ENCODE measurements at places on chromosomes 2 and 18.

DNA sequence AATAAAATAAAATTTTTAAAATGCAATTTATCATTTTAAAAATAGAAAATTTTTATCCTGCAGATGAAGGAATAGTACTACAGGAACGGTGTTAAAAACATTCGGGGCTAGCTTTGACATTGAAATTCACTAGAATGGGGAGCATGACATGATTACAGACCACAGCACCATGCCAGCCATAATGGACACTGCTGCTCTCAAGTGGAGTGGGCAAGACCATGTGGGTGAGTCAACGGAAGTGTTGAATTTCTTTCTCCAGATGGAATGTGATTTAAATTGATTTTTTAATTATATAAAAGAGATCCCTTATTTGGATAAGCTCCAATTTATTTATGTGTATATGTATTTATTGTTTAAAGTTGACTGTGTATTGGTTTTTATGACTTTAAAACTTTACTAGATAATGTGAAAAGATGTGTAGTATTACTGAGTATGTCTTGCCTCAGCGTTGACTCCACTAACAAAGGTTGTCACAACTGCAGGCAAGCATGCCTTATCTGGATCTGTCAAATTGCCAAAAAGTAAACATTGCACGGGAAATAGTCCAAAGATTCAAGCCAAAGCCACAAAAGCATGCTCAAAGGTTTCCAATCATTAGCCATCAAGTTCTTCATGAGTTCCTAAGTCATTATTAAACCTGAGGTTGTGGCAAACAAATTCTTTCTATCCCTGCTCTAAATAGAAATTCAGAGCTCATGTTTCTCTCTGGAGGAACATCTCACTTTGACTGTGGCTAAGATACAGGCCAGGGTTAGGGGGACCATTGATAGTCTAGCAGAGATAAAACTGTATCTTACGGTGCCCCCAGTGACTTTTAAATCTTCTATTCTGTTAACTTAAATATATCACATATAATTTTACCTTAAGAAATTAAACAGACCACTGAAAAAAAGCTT, 536.9 kb downstream of the TMX3 start:
- peak; percentile 2 for DNase-seq

- DNase-seq = no peak
These were observed 395.6 kb downstream of the SPAG16 start for GRCh38 chr2:213679894-213680293.

GRCh38 chr18:64785686-64786085, 636.8 kb upstream of the LINC00305 start:
- no peak for DNase-seq

DNA sequence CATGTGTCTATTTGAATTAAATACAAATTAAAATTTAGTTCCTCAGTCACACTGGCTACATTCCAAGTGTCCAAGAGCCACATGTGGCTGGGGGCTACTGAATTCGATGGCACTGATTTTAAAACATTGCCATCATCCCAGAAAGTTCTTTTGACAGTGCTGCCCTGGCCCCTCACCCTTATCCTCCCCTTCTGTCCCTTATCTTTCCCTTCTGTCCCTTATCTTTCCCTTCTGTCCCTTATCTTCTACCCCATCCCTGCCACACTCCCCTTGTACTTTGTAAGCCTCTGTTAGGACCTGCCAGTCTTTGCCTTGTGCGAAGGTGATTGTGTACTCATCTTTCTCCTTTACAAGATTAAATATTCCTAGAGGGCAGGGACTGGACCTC, 85.2 kb downstream of the DNMT3A start:
- DNase-seq = no peak

All from NCI-H2171 treated with DMSO at 0.1 percent for 48 hours (cell line).